ENCODE measurements at places on chromosomes 4 and X.
A peak's percentile ranks its signal among the peaks of the same experiment; 100 is the strongest.

DNA sequence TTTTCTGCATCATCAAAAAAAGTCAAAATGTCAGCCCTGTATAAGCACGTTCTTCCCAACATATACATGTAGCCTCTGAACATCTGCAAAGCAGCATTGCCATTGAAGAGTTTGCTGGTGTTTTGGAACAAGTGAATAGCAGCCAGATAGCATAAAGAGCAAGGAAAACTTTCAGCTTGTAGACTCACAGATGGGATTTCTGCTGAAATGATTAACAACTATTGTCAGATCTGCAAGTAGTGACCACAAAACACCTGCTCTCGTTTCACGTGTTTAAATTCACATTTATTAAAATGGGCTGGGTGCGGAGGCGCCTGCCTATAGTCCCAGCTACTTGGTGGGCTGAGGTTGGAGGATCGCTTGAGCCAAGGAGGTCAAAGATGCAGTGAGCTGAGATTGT is 123.7 kb downstream of the SPRY1 start:
- no peak for DNase-seq

DNA sequence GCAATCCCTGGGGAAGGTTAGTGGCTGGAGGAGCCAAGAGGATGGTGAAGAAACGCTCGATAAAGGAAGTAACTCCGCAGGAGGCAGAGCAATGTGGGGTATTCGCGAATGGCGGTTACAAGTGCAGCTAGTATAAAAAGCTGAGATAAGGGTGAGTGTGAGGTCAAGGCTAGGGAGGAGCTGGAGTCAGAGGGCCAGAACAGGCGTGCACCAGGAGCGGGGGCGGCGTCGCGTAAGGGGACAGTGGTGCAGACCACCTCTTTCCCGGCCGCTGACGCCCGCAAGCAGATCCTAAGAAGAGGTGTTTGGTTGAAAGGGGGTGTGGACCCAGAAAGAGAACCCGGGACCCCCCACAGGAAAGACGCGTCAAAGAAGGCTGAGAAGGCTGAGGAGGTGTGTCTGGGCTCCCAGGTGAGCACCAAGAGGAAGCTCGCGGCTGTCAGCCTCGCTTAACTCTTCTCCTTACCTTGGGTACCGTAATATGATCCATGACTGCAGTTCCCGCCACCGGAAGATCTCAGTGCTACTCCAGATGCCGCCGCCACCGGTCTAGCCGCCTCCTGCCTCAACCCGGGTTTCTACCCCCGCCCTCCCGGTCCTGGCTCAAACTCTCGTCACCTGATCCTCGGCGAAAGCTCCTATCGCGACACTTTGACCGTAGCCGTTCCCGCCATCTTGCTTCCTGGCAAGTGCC is at the start of gene MTMR8:
MTMR8 (minus strand) TSS at position 579 of the 694 bp plus-strand sequence; CDS start at position 490, 89 bp downstream.
- peak; percentile 77 for DNase-seq

DNA sequence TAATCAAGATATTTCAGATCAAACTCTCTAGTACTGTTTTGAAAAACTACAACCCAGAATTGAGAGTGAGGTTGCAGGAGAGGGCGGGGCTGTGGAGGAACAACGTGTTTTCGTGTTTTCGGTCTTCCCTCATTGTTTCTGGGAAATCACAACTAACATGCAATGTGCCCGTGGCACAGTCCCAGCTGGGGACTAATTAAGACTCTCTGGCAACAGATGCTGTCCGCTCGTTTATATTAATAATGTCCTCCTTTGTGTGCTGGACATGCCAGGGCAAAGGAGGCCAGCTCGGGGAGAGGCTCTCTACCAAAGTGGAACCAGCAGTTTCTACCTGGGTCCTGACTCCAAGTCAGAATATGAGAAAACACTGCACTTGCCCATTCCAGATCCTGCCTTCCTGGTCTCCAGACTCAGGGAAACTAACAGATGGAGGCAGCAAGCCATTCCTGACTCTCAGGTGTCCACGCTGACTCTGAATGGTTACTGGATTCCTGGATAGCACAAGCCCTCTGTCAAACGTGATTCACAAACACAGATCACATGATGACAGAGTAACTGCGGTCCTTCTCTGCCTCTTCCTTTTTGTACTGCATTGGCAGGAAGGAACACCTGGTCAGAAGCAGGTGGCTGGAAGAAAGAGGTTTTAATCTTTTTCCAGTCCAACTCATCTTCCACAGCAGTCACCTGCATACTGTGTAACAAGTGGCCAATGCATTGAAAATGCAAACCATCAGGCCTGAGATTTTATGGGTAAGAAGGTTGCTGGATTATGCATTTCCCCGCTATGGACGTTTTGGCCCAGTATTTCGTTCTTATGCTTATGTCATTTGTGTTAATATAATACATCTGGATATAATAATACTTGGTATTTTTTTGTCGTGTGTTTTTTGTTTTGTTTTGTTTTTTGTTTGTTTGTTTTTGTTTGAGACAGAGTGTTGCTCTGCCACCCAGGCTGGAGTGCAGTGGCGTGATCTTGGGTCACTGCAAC is 65.0 kb downstream of the COQ2 start:
- DNase-seq = peak; percentile 47

- no peak for DNase-seq
Observed at GRCh38 chrX:13990126-13990800, 39.4 kb downstream of the GEMIN8 start.

DNA sequence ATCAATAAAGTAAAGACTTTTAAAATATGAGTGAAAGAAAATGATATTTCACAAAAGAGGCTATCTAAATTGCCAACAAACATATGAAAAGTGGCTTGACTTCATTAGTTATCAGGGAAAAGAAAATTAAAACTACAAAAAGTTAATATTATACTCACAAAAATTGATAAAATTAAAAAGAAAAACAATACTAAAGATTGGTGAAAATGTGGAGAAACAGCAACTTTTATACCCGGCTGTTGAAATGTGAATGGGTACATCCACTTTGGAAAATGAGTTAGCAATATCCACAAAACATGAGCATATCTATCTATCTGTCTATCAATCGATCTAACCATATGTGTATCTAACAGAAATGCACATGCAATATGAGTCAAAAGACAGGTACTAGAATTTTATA is 122.3 kb downstream of the ANAPC10 start:
- DNase-seq = no peak

DNA sequence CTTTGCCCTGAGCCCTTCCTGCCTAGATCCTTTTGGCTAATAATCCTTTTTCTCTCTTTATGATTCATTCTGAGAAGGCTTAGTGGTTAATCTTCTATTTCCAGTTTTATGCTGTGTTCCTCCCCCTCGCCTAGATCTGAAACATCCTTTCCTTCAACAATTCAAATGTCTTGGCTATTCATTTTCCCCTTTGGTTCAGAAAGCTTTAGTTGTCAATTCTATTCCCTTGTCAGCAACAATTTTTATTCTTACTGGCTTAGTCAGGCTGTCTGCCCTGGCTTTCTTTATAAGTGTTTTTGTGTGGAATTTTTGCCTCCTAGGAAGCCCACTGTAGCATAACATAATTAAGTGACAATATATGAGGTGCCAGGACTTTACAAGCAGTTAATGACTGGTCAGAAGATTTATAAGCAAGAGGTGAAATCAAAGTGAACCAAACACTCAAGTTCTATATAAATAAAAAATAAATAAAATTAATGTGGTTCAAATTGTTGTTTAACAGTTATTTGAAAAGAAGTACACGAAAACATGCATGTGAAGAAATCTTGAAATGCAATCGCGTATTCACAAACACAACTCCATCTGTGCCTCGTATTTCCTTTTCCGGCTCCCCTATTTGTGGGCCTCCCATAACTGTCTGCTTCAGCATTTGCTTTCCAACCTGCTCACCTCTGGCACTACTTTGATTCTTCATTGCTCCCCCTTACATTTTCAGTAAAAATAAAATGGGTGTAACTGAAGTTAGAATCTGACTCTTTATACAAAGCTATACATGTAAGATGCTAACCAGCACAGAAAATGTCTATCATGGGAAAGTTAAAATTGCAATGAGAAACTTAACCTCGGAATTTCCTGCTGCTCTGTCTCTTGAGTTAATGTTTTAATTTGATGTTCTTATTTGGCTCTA is 235.4 kb downstream of the SPRY1 start:
- DNase-seq = no peak

Data from CD4-positive, alpha-beta memory T cell (primary cell).